ENCODE measurements at places on chromosomes 5 and 9.
A peak's percentile ranks its signal among the peaks of the same experiment; 100 is the strongest.

GRCh38 chr5:178422400-178422775 lies 167.8 kb downstream of the COL23A1 start:
- DNase-seq, result peak; percentile 11

DNA sequence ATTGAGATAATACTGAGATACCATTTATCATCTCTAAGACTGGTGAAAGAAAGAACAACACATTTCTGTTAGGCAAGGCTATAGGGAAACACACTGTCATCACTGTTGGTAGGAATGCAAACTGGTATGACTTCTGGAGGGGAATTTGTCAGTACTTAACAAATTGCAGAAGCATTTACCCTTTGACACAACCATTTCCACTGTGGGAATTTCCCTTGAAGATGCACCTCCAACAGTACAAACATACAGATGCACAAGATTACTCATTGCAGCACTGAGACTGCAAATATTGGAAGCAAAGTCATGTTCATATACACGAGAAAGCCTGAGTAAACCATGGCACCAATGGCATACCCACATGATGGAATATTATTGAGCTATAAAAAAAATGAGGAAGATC lies 17.6 kb downstream of the GM2A start:
- no peak for DNase-seq

DNA sequence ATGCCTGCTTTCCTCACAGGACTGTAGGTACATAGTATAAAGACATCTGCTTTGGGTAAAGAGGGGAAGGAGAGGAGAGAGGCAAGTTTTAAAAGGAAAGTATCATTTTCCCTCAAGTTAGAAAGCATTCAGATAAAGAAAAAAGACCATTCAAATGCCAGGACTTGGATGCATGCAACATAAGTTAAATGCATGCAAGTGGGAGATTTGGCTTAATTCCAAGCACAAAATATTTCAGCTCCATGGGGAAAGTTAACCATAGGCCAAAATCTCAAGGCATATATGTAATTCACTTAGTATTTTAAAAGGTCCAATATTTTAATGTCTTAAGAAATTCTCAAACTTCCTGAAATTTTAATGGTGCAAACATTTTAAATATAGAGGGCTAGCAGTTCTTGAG lies 36.4 kb downstream of the POU5F2 start:
- DNase-seq, result no peak

DNA sequence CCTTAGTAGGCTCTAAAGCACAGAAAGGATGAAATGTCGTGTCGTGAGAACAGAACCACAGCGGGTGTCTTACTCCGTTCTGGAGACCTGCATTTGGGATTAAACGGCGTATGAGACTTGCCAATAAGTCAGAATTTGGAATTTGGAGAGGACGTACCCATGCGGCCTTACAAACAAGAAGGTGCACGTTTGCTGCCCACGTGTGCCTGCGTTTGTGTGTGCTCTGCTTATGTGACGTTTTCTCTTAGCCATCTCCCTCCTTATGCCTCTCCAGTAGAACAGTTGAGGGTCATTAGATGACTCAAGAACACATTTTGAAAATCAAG lies 171.6 kb upstream of the OTULINL start:
- no peak for DNase-seq

DNA sequence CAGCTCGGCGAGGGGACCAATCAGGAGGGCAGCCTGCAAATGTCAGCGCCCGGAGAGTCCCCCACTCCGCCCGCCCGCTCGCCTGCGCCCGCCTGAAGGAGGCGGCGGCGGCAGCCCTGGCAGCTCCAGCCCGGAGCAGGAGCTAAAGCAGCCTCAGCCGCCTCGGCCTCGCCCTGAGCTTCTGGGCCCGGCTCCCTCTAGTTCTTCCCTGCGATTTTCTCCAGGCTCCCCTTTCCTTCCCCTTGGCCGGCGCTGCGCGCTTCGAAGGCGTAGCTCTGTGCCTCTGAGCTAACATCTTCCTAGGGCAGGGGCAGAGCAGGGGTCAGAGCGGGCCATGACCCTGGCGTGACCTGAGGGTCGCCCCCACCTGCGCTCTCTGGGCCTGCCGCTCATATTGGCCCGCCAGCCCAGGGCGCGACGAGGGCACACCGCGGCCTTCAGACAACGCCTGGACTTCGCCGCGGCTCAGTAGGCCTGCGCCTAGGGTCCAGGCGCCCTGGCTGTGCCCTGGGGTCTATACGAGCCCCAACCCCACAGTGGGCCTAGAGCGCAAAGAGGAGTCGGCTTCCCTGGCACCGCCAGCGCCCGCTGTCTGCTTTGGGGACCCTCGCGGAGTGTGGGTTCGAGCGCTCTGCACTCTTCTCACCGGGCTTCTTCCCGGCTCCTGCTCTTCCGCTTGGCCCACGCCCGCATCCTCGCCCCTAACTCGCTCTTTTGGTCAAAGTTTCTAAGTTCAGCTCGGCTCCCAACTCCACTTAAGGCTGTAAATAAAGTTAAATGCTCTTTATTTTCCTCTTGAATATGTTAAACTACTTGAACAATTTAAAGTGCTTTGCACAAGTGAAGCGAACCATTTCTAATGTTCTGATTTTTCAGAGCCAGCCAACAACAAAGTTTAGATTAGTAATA lies 504 bp upstream of the OTP start:
- DNase-seq, result peak; percentile 86

DNA sequence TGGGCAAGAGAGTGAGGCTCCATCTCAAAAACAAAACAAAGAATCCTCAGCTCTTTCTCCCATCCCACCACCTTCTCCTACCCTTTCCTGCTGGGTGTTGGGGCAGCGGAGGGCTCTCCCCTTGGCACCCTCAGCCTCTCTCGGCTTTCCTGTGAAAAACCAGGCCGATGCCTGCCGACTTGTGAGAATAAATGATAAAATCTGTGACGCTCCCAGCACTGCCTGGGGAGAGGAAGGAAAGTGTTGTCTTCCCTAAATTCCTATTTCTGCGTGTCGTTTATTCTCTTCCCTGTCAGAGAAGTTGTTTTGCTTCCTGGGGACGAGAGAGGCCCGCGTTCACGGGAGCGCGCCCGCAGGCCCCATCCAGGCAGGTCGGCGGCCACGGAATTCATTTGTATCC lies 19.7 kb downstream of the NEK6 start:
- no peak for DNase-seq

DNA sequence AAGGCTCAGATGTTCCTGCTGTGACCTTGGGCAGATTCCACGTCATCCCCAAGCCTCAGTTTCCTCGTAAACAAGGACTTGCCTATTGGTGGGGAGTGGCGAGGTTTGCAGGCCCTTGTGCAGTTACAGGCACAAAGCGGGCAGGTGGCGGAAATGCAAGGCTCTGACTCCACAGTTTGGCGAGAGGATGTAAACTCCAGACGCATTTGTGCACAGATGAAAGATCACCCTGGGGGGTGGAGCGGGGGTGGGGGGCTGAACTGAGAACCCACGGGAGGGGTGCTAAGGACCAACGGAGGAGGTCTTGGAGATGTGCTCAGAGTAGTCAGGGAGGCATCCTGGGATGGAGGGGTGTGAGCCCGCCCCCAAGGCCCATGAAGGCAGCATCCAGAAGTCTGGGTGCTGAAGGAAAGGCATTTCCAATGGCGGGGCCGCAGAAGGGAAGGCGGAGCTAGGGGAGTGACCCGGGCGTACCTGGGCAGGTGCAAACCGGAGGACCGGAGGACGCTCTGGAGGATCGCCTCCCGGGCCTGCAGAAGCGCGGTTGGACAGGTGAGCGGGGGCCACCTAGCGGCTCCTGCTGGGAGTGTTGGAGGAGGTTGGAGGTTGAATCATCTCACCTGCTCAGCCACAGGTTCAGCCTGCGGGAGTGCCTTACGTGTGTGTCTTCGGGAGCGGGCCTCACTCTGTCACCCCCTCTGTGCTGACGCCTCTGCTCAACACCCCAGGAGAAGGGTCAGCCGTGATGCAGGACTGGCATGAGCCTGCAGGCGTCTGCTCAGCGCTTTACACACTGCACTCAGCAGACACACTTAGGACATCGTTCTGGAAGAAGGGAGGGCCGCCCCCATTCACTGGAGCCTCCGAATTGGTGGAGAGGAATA lies 1.9 kb upstream of the FIBCD1 start:
- DNase-seq, result peak; percentile 86

DNA sequence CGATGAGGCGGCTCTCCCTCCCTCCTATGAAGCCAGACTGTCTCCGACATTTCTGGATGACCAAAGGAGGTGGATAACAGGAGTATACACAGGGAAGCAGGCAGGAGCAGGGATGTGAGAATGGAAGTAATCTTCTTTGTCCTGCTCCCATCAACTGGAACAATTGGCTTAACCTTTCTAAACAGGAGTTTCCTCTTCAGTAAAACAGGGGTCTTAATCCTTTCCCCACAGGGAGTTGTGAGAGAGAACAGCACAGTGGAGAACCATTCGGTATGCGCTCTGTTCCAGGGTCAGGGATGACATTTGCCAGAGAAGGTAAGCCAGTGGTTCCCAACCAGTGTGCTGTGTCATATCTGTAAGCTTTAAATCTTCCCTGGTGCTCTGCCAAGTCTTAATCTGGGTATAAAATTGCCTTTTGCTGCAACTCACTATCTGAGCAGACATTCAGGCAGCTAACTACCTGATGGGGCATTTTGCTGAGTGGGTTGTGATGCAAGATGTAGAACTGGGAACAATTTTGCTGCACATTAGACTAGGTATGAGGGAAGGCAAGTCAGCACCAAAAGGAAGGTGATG lies 294.8 kb upstream of the KIF2A start:
- peak; percentile 37 for DNase-seq

All from retina (tissue), 1 donor.